ENCODE measurements at places on chromosomes 12 and 14.
A peak's percentile ranks its signal among the peaks of the same experiment; 100 is the strongest.

DNA sequence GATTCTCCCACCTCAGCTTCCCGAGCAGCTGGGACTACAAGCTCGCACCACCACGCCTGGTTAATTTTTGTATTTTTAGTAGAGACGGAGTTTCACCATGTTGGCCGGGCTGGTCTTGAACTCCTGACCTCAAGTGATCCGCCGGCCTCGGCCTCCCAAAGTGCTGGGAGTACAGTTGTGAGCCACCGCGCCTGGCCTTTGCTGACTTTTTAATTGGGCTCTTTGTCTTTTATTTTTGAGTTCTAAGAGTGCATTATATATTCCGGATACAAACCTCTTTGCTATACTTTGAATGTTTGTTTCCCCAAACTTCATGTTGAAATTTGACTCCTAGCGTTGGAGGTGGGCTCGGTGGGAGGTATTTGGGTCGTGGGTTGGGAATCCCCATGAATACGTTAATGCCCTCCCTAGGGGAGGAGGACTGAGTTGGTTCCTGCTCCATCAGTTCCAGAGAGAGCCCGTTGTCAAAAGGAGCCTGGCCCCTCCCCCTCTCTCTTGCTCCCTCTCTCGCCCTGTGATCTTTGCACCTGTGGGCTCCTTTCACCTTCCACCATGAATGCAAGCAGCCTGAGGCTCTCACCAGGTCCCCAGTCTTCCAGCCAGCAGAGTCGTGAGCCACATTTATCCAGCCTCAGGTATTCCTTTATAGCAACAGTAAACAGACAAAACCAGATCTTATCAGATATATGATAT is 103.2 kb upstream of the EVL start:
- DNase-seq, result no peak

DNA sequence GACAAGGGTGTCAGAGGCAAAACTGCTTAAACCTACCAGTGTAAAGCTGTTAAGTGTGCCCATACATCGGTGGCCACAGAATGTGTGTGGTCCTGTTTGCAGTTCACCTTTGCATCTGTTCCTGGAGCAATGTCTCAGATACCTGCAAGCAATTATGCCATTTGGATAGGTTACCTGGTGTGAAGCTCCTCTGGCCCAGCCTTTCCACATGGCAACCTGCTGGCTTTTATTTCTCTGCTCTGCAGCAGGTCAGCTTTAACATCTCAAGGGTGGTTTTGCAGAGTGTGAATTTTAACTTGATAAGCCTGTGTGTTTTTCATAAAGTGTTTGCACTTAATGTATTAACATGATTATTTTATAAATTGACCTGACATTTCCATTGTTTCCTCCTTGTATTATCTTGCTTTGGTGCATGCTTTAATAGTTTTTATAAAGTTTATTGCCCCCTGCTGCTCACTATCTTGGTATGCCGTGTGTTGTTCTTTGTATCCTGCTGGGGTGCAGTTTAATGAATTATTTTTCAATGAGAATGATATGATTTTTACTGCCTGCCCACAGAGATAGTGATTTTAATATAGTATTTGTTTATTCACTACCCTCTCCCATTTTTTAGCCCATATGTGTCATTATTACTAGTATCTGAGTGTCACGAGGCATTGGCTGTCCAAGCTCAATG is 403.8 kb downstream of the NPAS3 start:
- no peak for DNase-seq

DNA sequence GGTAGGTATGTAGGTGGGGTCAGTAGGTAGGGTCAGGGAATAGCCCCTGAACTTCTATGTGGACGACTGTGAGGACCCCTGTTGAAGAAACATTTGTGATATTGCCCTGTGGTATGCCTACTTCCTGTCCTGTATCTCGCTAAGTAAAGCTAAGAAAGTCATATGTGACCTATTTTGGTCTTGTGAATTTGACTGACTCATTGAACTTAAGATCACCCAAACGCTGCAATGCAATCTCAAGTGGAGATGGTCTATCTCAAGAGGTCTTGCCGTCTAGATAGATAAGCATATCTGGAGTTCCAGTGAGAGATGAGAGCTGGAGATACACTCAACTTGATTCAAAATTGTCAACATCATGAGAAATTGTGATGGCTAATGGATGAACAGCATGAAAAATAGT is 73.8 kb downstream of the TRAFD1 start:
- DNase-seq, result no peak

DNA sequence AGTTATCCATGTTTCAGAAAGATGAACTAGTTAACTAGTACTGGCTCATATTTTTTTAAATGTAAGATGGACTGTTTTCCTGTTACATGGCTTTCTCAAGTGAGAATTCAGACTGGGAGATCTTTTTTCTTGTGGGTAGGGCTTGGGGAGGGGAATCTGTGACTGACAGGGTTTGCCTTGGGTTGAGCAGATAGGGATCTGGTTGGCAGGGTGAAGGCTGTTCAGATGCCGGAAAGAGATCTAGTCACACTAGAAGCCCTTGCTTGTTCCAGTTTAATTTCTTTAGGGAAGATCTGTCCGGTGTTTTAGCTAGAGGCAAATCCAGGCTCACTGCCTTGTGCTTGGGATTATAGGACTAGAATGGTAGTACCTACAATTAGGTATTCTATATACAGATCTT is 63.2 kb downstream of the FBXO33 start:
- DNase-seq, result no peak

DNA sequence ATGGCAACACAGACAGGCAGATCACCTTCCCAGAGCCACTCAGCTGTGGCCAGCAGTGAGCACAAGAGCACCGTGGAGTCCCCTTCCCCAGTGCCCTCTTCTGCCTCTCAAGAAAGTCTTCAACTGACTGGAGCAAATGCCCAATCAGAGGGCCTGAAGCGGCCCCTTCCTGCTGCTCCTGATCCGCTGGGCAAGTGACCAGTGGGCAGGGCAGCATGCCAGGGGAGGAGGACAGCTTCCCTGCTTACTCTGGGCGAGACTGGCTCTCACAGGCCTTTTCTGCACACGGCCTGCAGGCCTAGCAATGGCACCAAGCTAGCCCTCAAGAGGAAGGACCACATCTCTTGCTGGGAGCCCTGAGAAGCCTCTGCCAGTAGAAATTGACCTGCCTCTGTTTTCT is 890 bp downstream of the KRT71 start:
- DNase-seq, result no peak

DNA sequence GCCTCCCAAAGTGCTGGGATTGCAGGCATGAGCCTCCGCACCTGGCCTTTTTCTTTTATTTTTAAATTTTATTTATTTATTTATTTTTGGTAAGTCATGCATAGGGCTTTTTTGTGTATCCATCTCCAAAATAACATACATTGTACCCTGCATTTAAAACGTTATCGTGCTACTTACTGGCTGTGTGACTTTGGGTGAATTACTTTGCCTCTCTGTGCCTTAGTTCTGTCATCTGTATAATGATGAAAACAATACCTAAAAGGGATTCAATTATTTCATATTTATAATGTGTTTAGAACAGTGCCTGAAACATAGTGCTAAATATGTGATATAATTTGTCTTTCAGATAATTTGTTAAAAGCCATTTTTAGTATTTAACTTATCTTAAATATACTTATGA is 19.6 kb downstream of the ZCRB1 start:
- DNase-seq, result no peak

DNA sequence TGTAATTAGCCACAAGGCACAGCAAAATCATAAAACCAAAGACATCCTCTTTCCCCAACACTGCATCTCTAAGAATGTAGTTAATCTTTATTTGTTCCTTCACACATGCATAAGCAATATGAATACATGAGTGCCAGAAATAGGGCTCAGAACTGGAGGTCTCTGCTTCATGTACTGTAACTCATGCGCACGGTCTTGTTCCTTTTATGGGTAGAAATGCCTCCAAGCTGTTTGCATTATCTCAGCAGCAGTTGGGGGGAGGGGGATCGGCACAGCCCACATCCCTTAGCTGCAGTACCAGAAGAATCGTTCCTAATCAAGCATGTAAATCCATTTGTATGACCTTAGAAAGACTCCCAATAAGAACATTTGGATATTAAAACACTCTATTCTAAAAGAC is 20.0 kb downstream of the RHOJ start:
- DNase-seq, result no peak

DNA sequence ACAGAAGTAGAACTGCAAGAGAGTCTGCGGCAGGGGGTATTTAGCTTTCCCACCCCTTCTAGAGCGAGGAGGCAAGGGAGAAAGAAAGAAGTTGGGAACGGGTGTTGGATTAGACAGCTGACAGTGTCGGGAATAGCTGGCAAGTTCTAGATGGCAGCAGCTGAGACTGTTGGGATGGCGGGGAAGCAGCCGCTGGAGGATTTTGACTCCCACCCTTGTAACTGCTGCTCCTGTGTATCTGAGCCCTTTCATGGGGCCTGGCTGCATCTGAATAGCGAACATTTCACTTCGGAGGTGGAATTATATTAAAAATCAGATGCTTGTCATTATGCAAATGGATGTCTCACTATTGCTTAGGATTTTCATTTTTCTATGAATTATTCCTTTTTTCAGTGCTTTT is 104.6 kb downstream of the AACS start:
- no peak for DNase-seq

GRCh38 chr12:127770118-127770517 is 496.9 kb upstream of the TMEM132C start:
- no peak for DNase-seq

GRCh38 chr14:71399057-71399487 is 491.8 kb downstream of the PCNX1 start:
- no peak for DNase-seq

DNA sequence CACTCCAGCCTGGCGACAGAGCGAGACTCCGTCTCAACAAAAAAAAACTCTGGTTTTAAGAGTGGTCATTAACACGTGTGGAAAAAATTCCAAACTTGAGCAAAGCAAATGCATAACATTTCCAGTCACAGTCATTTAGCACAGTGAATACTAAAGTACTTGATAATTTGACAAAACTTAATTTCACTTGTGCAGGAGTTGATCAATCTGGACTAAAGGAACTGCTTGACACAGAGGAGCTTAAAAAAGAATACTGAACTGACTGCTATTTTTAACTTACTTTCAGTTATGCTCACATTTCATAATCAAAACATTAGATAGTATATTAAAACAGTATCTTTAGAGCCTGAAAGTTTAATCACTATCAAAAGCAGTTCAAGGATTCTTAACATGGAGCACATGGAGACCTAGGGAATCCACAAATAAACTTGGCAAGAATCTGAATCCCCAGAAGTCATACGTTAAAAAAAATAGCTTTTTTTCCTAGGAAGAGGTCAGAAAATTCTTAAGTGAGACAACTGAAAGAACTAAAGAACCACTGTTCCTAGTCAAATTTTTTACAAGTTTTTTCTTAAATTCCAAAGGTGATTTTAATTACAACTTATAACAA is 7.4 kb downstream of the UBE2N start:
- no peak for DNase-seq

DNA sequence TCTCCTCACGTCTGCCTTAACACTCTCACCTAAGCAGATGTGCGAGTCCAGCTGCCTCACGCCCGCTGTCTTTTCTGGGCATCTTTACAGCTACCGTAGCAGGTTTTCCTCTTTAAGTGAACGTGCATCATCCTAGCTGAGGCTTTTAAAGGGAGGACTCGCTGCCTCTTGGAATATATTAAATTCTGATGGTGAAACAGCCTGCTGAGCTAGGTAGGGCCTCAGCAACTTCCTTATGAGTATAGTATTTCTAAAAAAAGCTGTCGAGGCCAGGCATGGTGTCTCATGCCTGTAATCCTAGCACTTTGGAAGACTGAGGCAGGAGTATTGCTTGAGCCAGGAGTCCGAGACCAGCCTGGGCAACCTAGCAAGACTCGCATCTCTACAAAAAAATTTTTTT is 32.2 kb downstream of the TESC start:
- DNase-seq, result no peak

- DNase-seq, result peak; percentile 37
Measured at GRCh38 chr12:53047221-53048032, 2.4 kb upstream of the TNS2 start.

DNA sequence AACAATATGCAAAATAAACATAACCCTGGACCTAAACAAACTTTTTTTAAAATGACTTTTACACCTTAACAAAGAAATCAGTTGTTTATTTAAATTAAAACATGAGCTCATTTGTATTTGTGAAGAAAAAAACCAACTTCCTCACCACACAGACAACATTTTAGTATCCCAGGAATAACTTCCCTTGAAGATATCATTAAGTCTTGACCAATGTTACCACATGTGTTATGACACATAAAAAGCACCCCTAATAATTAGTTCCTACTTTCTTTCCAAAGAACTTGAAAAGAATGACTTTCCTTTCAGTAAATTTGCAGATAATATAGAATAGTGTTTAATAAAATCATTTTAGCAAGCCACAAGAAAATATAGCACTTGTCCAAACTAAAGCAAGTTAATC is 42.4 kb downstream of the DUSP16 start:
- no peak for DNase-seq

DNA sequence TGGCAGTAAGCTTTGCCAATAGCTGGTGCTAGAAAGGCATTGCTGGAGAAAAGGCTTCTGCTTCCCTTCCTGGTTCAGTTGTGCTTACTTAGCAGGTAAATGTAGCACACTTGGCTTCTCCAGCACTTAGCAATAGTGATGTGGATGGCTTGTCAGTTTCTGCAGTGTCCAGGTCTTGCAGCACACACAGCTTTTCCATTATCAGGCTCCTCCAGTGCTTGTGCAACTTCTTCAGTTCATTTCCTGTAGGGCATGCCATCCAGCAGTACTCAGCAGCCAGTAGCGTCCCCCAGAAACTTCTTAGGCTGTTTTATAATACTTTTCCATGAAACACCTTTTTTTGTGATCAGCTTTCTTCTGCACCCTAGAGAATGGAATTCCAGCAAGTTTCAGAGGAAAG is 154.6 kb downstream of the SLC6A15 start:
- no peak for DNase-seq

- no peak for DNase-seq
Measured at GRCh38 chr12:104767261-104767660, 190.8 kb downstream of the SLC41A2 start.

- DNase-seq, result no peak
Measured at GRCh38 chr12:9096563-9097176, 19.0 kb downstream of the A2M start.

Data from activated naive CD4-positive, alpha-beta T cell (primary cell).